ENCODE measurements at places on chromosomes 4 and X.
A peak's percentile ranks its signal among the peaks of the same experiment; 100 is the strongest.

GRCh38 chr4:112214390-112215264, 17.0 kb upstream of the AP1AR start:
- no peak for DNase-seq

GRCh38 chr4:153641532-153641931, 42.5 kb upstream of the TLR2 start:
- no peak for DNase-seq

- DNase-seq: no peak
These were observed 73.9 kb downstream of the SORBS2 start for GRCh38 chr4:185738038-185738552.

GRCh38 chrX:136745215-136746173, 35.2 kb downstream of the ARHGEF6 start:
- DNase-seq: no peak

DNA sequence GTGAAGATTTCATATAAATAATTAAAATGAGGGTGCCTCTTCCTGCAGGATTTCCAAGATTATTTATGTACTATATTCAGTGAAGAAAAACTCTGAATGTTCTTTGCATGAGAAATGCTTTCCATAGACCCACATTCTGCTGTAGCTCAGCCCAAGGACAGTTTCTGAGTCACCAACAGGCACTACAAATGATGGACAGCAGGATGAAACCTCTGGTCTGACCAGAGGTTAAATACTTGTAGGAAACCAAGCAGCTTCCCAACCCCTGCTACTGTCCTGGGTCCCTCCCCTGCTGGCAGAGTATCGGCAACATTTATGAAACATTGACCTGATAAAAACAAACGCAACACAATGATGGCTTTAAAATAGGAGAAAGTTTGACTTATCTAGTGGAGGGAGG, 73.1 kb downstream of the CXXC4 start:
- DNase-seq: no peak

- DNase-seq: no peak
These were observed 134.1 kb upstream of the MID1 start for GRCh38 chrX:10754445-10754844.

DNA sequence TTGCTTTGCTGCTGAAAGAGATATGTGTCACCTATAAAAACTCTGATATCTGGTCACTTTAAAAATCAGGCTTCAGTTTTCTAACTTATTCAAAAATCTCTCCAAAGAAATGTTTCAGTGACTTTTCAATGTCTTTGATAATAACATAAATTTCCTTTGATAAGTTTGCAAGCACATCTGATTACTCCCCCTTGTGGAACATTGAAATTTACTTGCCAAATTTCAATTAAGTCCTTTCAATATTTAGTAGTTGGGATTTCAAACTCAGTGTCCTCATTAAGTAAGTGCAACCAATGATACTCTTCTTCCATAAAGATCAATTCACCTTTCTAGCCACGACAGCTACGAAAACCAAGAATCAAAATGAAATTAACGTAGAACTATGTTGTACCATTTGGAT, 151.3 kb upstream of the FAM47C start:
- DNase-seq: no peak

- no peak for DNase-seq
These were observed 201.1 kb downstream of the OPHN1 start for GRCh38 chrX:68232206-68232605.

- DNase-seq: no peak
These were observed 57.1 kb upstream of the LIMCH1 start for GRCh38 chr4:41480896-41481311.

DNA sequence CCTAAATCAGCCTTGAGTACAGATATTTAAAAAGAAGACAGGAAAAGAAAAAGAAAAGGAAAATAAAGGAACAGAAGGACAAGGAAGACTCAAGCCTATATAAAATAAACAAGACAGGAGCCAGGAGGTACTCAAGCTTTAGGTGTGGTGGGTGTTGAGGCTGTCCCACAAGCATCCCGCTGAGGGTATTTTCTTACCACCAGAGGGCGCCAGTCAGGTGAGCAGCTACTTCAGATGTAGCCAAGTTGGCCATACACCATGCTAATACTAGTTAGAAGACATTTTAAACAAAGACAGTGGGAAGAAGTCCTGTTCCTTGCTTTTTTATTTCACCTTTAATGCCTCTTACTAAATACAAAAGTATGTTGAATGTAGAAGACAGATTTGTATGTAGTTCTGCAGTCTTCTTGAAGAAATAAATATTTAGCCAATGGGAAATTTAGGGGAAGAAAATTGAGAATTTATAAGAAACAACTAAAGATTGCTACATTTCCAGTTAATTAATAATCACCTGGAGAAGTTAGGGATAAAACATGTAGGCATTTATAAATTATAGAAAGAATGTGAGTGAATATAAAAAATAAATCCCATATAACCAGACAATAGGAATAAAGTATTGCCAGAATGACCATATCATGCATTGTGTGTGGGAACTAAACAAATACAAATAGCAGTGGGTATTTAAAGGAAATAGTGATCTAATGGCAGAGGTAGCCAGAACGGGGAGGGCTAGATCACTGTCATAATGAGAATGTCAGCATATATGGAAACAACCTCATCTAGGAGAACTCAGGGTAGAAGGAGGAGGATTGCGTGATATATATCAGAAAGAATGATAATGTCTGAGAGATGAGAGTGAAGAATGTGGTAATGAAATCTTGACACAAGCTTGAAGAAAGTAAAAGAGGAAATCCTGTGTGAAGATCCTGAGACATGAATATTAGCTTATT, 71.0 kb downstream of the MTHFD2L start:
- peak; percentile 60 for DNase-seq

GRCh38 chr4:87278335-87278794, 44.3 kb downstream of the HSD17B13 start:
- no peak for DNase-seq

- DNase-seq: no peak
These were observed 5.8 kb upstream of the UXT start for GRCh38 chrX:47664737-47665136.

DNA sequence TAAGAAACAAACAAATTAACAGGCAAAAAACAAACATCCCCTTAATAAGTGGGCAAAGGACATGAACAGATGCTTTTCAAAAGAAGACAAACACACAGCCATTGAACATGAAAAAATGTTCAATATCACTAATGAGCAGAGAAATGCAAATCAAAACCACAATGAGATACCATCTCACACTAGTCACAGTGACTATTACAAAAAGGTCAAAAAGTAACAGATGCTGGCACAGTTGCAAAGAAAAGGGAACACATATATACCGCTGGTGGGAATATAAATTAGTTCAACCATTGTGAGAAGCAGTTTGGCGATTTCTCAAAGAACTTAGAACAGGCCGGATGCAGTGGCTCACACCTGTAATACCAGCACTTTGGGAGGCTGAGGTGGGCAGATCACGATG, 146.1 kb upstream of the NEIL3 start:
- no peak for DNase-seq

DNA sequence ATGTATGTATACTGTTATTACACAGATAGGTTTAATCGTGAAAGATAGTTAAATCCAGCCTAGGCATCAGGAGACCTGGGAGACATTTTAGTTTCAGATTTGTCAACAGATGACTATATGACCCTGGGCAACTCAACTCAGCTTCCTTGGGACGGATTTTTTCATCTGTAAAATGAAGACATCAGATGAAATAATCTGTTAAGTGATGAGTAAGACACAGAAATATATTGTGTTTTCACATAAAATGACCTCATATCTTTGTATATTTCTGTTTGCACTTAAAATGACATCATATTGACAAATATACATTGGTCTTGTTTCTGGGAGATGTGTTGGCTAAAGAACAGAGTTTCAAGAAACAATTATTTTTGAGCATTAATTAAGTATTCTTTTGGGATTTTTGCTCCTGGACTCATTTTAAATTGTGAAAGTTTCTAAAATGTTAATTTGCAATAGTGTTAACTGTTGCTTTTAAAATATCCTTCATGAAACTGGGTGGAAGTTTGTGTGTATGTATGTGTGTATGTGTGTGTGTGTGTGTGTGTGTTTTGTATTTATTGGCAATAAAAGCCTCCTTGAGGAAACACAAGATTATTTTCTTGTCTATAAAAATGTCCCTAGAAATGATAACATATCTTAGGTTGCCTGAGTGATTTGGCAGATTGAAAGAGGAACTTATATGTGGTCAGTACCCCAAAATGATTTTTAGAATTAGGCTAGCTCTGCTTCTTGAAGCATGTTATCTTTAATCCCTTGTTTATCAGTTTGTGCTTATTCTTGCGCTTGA, 29.1 kb upstream of the MMAA start:
- no peak for DNase-seq

GRCh38 chr4:106329041-106329618, 12.8 kb downstream of the AIMP1 start:
- no peak for DNase-seq

DNA sequence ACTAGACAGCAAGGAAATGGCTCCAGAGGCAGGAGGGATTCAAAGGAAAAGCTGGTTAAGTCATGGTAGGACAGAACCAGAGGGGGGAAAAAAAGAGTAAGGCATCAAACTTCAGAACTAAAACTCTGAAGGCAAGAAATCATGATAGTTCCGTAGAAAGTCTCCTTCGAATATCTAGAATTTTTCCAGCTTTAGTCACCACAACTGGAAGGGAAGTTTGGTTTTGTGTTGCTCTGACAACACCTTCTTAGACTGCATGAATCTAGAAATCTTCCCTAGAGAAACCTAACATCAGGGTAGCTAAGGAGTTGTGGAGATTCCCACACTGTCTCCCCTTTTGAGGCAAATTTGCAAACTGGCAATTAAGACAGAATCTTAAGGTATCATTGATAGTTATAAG, 33.7 kb downstream of the AMMECR1 start:
- DNase-seq: no peak

DNA sequence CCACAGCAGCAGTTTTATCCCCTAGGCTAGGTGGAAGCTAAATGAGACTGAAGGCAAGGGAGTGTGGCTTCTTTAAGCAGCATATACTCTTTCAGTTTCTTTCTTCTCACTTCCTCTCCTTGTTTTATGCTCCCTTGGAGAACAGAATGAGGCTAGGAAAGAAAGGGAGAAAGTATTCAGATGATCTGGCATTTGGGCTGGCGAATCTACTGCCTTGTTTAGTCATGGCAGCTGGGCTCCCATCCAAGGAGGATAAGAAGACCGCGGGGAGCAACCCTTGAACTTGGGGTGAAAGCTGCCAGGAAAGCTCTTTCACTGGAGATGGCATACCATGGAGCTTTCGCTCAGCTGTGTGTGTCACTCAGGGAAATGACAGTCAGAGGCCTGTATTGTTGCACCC, 72.1 kb downstream of the ARHGEF38 start:
- no peak for DNase-seq

DNA sequence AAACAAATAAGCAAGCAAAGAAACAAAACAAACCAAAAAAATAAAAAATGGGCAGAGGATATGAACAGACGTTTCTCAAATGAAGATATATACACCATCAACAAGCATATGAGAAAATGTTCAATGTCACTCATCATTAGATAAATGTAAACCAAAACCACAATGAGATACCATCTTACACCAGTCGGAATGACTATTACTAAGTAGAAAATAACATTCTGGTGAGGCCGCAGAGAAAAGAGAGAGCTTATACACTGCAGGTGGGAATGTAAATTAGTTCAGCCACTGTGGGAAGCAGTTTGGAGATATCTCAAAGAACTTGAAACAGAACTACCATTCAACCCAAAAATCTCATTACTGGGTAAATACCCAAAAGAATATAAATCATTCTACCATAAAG, 321.0 kb upstream of the SLIT2 start:
- DNase-seq: no peak

- DNase-seq: no peak
These were observed 37.8 kb upstream of the CAPN6 start for GRCh38 chrX:111308039-111308438.

DNA sequence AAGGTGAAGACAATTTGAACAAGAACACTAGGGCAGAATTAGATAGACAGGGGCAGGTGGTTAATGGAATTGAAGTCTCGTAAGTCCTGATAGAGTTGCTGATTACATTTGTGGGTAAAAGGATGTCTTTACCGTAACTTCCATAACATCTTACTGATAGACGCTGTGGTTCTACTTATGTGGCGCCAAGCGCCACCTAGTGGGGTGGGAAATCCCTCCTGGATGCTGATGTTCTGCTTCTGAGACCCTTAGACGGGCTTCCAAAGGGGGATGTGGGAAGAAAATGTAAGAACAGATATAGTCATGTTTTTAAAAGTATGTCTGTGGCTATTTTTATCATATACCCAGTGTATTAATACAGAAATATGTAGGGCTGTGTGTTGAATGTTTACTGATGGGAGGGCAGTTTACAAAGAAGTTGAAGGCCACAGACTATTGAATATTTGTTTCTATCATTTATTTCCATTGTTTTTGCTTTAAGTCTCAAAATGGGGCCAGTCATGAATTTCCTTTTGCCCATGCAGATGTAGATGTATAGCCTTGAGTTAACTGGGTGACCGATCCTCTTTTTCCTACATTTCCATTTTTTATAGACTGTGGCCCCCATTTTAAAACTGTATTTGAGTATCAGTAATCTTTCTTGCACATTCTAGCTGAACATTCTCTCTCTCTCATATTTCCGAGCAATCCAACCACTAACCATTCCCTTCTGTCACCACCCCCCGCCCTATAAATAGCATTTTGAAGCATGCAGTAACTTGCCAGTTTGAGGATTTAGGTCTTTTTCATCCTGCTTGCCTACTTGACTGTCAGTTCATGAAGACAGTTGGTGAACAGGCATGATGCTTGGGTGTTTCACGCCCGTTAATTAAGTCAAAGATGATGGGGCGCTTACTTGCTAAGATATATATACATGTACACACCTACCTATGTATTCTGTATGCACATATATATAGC, 12.1 kb upstream of the TLR8 start:
- DNase-seq: peak; percentile 11

GRCh38 chrX:27860337-27860736, 52.5 kb downstream of the MAGEB10 start:
- DNase-seq: no peak

GRCh38 chr4:167003326-167003725, 231.0 kb downstream of the SPOCK3 start:
- DNase-seq: no peak

DNA sequence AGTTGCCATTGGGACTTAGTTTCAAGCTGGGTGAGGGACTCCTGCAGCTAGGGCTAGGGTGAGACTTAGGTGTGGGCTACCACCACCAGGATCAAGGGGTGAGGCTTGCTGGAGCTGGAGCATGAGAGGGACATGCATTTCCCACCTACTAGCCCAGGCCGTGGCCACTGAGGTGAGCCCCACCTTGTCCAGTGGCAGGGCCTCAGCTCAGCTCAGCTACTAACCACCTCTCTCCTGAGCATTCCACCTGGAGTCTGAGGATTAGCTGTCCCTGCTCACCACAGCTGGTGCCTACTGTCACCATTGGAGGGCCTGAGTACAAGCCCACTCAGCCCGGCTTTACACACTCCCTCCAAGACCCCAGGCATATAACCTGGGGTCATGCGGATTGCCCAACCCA, 62.6 kb upstream of the MAGEH1 start:
- DNase-seq: no peak

- DNase-seq: no peak
These were observed 1403.1 kb upstream of the TENM3 start for GRCh38 chr4:180840142-180840541.

DNA sequence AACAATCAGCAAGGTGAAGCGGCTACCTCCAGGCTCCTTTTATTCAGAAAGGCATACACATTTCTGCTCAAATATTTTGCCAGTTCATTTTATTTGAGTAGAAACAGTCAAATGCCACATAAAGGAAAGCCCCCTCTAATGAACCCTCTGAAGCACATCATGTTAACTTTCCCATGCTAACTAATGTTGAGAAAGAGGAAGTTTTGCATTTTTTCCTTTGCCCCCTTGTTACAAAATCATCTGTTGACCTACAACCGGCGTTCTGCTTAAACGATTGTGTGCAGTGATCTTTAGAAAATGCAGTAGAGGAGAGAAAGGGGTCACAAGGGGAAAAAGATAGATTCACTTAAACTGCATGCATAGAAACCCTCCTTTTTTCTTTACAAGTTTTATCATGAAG, 25.2 kb upstream of the ATXN3L start:
- no peak for DNase-seq
